Breast epithelium (tissue), 4 donors: ENCODE measurements at places on chromosomes 2 and 18. TPM values are rescaled to one million over a fixed set of nuclear protein-coding genes. Genes with fewer than 3 reads are reported as not detected.

Gene PSMA8
- total RNA-seq = not detected

DNA sequence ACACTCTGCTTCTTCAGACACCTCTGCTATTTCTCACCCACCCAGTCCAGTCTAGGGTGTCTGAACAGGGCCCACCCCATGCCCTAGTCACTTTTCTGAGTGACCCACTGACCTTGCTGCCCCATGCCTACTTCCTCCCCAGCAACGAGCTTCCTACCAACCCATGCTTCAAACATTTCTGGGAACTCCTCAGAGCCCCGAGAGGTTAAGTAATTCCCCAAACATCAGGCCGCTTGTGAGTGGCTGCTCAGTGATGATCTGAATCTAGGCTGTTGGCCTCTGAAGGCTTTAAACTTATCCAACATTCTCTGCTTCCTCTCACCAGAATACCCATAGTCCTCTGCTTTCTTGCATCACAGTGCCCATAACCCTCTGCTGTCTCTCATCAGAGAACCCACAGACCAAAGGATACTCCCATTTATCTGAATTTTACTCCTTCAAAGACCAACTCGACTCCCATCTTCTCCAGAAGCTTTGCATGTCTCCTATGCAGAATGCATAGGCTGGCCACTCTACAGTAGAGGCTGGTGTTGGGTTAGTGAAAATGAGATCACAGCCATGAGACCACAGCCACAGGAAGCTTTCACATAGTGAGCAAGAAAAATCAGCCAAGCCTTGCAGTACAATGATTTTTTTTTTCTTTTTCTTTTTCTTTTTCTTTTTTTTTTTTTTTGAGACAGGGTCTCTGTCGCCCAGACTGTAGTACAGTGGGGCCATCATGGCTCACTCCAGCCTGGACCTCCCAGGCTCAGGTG lies 309.5 kb upstream of the LYPD1 start:
- no peaks in the 10 kb centered on the region for H3K36me3 ChIP-seq
- no peaks in the 10 kb centered on the region for H3K27me3 ChIP-seq
- no peaks in the 10 kb centered on the region for H3K4me1 ChIP-seq
- H3K27ac ChIP-seq = peak overlapping the region; percentile 56
- no peak overlapping the region for H3K4me3 ChIP-seq

- no peaks in the 10 kb centered on the region for H3K36me3 ChIP-seq
- no peaks in the 10 kb centered on the region for H3K27me3 ChIP-seq
- no peaks in the 10 kb centered on the region for H3K4me1 ChIP-seq
- DNase-seq = no peak
- H3K27ac ChIP-seq = no peak overlapping the region
Measured at GRCh38 chr2:202079310-202079709, 6.3 kb downstream of the KIAA2012 start.

Gene SP140
- total RNA-seq = 1.1 TPM

DNA sequence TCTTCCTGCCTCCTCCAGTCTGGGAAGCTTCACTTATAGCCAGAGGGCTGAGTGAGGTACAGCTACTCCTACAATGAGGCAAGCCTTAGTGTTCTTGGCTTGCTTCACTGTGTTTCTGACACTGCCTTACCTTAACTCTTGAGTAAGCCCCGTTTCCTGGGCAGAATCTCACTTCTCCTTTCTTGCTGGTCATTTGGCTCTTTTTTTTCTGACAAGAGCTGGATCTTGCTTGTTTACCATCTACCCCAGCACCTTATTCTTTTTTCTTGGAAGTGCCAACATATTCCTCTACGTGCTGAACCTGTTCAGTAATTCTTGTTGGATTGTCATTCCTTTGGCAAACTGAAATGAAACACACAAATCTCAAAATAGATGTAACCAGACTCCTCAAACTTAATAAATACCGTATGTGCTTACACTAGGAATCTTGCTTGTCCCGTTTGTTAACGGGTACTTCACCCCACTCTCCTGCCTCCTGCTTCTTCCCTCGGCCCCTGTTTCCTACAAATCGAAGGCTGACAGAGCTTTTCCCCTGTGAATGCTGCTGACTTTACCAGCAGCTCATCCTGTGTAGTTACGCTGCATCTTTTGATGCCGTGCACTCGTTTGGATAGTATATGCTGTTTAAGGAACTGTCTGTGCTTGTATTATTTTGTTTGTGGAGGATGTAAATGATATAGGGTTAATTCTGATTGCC lies 132.2 kb downstream of the FMNL2 start:
- peak overlapping the region; percentile 69 for H3K27ac ChIP-seq
- H3K4me1 ChIP-seq = peaks cover 4% of the 10 kb centered on the region
- no peaks in the 10 kb centered on the region for H3K27me3 ChIP-seq
- peak; percentile 57 for DNase-seq
- peak overlapping the region; percentile 29 for H3K4me3 ChIP-seq

DNA sequence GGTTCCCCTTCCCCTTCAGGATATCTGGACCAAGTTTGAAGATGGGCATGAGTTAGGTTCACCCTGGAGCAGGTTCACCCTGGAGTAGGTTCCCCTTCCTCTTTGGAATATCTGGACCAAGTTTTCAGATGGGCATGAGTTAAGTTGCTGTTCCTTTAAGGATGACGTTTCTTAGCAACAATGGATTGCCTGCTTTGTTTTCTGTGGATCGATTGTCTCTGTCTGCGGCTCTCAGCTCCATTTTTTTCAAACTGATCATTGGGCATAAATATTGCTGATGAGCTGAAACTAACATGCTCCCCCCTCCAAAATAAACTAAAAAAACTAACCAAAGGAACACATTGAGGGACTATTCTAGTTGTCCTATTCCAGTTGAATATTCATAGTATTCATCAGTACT lies 149.5 kb downstream of the SPP2 start:
- H3K4me3 ChIP-seq = no peak overlapping the region
- no peak for DNase-seq
- no peaks in the 10 kb centered on the region for H3K4me1 ChIP-seq

Gene CTDSP1
- 113 TPM for total RNA-seq

DNA sequence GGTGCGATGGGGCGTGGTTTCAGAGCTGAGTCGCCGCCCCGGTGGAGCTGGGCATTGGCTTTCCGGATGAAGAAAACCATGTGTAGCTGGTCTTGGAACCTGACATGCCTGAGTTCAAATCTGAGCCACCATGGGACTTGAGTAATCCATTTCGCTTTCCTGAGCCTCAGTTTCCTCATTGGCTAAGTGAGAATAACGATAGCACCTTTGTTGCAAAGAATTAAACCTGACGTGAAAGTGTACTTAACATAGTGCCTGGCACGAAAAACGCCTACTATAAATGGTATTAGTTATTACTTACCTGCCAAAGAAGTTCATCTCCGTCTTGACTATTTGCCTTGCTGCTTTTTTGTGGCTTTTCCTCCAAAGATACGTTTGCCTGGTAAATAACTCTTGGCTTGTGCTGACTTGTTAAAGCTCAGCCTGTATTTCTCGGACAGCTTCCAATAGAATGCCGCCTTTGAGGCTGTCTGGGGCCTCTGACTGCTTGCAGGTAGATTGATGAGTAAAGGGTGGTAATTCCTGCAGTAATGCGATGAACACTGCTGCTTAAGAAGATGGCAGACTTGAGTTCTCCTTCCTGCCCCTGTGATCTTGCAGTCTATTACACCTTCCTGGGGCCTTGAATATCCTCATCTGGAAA lies 1.3 kb downstream of the CDCA7 start:
- peaks cover 47% of the 10 kb centered on the region for H3K27me3 ChIP-seq
- peak overlapping the region; percentile 63 for H3K4me3 ChIP-seq
- DNase-seq = no peak
- H3K27ac ChIP-seq = no peak overlapping the region
- H3K4me1 ChIP-seq = no peaks in the 10 kb centered on the region
- no peaks in the 10 kb centered on the region for H3K36me3 ChIP-seq

- H3K36me3 ChIP-seq = no peaks in the 10 kb centered on the region
- peak overlapping the region; percentile 93 for H3K27ac ChIP-seq
- peaks cover 8% of the 10 kb centered on the region for H3K4me1 ChIP-seq
- no peak for DNase-seq
- H3K27me3 ChIP-seq = no peaks in the 10 kb centered on the region
Measured at GRCh38 chr2:148021886-148022285, 995 bp downstream of the MBD5 start.

- no peaks in the 10 kb centered on the region for H3K36me3 ChIP-seq
- DNase-seq = no peak
- H3K27ac ChIP-seq = no peak overlapping the region
- H3K4me1 ChIP-seq = no peaks in the 10 kb centered on the region
Measured at GRCh38 chr2:225771701-225772100, 372.2 kb downstream of the NYAP2 start.
